ENCODE measurements at places on chromosomes 6 and 20. TPM values are rescaled to one million over a fixed set of nuclear protein-coding genes. Genes with fewer than 3 reads are reported as not detected.

The SIRPB1 gene
- 5.4 TPM for total RNA-seq

The DNAH8 gene
- total RNA-seq: 0.03 TPM

The CST7 gene
- total RNA-seq: 51.6 TPM

The RPRD1B gene
- 34.3 TPM for total RNA-seq

The SYCP2 gene
- 4.4 TPM for total RNA-seq

The LPA gene
- not detected for total RNA-seq

All from activated naive CD4-positive, alpha-beta T cell treated with anti-CD3 and anti-CD28 coated beads, Interleukin-2, amount 10 ng/mL, durations not matched to agents 5 hours and 36 hours (primary cell).